Activated naive CD4-positive, alpha-beta T cell treated with anti-CD3 and anti-CD28 coated beads for 36 hours (primary cell): ENCODE measurements at places on chromosomes 7 and 10. TPM values are rescaled to one million over a fixed set of nuclear protein-coding genes. Genes with fewer than 3 reads are reported as not detected.

The RAMP3 gene
- total RNA-seq = not detected

The ZNF398 gene
- total RNA-seq = 4.3 TPM

The GSTO2 gene
- 3.6 TPM for total RNA-seq

The AP5Z1 gene
- 18.1 TPM for total RNA-seq
